ENCODE measurements at places on chromosomes 16 and 17.

DNA sequence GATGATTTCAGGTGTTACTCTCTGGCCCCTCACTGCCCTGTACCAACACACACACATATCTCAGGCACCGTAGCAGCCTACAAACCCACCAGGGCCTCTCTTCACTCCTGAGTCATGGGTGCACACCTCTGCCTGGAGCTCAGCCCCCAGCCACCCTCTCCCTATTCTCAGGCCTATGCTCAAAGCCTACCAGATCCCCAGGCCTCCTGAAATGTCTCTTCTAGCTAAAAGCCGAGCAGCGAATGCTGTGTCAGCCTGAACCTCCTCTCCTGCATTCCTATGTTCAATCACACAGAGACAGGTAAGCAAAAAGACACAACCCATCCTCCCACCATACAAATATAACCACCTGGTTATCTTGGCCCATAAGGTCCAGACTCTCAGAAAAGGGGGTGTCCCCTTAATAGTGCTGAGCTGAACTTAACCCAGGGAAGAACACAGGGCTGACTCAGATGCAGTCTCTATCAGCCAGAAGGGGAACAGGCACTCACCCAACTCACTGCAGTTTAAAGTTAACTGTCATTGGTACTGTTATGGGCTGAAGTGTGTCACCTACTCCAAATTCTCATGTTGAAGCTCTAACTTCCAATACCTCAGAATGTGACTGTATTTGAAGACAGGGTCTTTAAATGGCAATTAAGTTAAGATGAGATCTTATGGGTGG is 62.0 kb upstream of the TEKT3 start:
- DNase-seq = no peak

- no peak for DNase-seq
Measured at GRCh38 chr16:73951481-73951880, 345.1 kb upstream of the PSMD7 start.

- no peak for DNase-seq
Measured at GRCh38 chr16:71249399-71249798, 18.9 kb upstream of the HYDIN start.

DNA sequence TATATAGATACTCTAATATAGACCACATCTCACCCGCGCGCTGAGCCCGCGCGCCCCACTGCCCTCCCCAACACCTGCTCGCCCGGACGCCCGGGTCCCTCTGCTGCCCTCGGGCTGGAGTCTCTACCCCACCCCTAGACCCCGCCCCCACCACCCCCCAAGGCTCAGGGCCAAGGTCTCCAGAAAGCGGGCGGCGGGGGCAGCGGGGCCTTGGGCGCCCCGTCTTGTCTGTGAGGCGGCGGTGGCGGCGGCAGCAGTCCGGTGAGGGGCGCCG is 2.6 kb downstream of the HES7 start:
- no peak for DNase-seq

DNA sequence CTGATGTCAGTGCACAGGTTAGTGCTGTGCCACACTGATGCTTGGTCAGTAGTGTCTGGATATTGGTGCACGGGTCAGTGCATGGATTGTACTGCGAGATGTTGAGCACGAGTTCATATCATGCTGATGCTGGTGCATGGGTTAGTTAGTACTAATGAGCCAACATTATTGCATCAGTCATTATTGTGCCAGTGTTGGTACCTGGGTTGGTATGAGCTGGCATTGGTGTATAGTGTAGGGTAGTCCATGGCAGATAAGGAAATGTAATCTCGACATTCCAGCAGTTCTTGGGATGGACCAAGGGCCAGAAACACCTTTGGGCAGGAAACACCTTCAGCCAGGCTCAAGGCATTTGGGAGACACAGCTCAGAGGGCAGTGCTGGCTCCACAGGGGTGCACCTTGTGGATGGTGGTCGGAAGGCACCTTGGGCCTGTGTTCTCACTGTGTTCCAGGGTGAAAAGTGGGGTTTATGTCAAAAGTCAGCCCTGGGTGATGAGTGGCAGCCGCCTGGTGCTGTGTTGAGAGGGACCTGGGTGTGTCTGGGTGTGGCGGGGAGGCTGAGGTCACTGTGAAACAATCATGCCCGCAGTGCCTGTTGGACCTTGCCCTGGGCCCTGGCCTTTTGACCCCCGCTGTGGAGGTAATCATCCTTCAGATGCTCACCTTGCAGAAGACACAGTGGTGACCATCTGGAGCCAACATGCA is 100.7 kb upstream of the ZNF469 start:
- no peak for DNase-seq

DNA sequence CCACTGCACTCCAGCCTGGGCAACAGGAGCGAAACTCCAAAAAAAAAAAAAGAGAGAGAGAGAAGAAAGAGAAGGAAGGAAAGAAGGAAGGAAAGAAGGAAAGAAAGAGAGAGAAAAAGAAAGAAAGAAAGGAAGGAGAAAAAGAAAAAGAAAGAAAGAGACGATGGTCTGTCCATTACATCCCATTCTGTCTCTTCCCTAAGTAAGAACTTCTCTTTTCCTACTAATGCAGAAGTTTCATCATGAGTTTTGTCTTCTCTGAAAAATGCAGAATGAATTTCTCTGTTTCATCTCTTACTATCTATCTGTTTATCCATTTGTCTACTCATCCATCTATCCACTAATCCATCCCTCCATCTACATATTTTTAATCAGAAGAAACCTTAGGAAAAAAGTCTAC is 94.9 kb upstream of the MED13 start:
- DNase-seq = no peak

DNA sequence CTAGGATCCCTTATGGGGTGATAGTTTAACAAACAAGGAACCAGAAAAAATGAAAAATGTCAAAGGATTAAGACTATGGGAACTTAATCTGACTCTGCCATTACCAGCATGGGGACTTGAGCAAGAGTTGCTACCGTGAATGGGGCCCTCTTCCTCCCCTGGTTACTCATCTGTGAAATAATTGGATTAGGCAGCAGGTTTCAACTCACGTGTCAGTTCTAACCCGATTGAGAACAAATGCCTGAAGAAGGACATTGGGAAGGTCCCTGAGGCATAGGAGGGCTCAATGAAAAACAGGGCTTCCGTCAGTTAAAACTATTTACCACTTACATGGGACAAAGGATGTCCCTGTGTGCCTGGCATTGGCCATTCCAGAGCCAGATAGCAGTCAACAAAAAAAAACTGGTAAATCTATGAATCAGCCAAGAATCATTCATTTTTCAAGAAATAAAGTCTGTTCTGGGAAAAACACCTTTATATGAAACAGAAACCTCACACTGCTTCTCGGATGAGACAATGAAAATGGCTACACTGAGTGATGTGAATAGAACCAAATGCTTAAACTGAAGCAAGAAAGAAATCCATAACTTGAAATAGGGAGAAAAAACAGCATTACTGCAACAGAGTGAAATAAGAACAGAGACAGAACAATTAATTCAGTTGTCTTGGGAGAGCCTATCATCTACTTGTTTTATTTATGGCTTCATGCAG is 104.3 kb downstream of the ADAMTS18 start:
- DNase-seq = no peak

DNA sequence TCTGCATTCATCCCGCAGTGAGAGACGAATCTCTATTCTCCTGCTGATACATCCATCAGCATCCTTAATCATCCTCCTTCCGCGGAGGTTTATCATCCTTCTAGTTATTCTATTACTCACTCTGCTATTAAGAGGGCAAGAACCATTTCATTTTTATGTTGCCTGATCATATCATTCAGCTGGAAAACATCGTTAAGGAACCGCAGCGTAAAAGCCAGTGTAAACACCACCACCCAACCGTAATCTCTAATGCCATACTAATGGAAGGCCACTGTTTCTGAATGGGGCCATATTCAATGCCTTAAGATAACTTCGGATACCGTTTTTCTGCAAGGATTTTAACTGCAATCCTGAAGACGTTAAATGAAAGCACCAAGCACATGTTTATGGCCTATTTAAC is 36.7 kb upstream of the ERCC4 start:
- DNase-seq = no peak

GRCh38 chr16:70665806-70666735 is 19.7 kb downstream of the IL34 start:
- DNase-seq = no peak

- DNase-seq = no peak
Measured at GRCh38 chr16:86499889-86500707, 10.2 kb upstream of the FOXF1 start.

DNA sequence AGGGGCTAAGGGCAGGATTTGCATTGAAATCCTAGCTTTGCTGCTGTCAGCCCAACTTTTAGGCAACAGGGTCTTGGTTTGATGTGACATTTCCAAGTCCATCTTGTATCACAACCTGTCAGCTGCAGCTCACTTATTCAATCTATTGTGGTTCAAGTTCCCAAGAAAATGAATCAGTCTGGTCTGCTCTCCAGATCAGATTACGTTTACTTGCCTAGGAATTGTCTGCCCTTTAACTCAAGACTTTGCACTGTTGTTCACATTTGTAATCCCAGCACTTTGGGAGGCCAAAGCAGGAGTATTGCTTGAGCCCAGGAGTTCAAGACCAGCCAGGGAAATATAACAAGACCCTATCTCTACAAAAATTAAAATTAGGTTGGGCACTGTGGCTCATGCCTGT is 10.0 kb downstream of the STX4 start:
- DNase-seq = no peak

DNA sequence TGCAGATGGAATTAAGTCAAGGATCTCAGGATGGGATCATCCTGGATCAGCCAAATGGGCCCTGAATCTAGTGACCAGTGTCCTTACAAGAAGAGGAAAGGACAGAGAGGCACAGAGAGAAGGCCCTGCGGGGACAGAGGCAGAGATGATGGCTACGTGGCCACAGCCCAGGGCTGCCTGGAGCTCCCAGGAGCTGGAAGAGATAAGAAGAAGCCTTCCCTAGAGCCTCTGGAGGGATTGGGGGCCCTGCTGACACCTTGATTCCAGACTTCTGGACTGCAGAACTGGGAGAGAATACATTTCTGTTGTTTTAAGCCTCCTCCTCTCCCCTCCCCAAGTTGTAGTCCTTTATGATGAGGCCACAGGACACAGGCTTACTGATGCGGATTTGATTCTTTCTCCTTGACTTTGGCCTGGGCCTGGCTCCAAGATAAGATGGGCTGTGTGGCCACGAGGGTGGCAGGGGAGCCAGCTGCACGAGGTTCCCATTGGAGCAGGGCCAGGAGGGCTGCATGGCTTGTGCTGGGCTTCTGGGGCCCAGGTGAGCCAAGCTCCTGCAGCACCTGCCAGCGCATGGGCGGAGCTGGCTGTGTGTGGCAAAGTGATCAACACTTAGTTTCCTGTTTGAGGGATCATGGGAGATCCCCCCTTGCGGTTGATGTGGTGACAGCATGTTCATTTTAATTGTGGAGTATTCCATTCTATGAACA is 146.1 kb downstream of the IRF8 start:
- DNase-seq = no peak

GRCh38 chr16:89575247-89576152 is at the start of gene CPNE7:
TSS of gene CPNE7 (plus strand) at chr16:89575758. CDS start at chr16:89575898, 140 bp downstream.
- DNase-seq = no peak

DNA sequence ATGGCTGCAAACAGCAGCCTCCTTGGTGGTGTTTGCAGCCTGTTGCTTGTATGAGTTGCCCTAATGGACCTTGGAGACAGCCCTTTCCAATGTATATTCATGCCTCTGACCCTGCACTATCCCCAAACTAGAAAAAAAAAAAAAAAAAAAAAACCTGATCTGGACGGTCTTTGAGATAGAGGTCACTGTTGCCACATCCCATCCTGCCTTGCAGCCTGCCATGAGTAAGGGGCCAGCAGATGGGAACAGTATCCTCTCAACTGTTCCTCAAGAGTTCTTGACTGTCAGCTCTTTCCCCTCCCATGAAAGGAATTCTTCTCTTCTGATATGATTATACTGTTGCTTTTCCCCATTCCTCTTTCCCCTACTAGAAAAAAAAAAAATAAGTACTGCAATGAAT is 152.4 kb downstream of the SSH2 start:
- DNase-seq = no peak

DNA sequence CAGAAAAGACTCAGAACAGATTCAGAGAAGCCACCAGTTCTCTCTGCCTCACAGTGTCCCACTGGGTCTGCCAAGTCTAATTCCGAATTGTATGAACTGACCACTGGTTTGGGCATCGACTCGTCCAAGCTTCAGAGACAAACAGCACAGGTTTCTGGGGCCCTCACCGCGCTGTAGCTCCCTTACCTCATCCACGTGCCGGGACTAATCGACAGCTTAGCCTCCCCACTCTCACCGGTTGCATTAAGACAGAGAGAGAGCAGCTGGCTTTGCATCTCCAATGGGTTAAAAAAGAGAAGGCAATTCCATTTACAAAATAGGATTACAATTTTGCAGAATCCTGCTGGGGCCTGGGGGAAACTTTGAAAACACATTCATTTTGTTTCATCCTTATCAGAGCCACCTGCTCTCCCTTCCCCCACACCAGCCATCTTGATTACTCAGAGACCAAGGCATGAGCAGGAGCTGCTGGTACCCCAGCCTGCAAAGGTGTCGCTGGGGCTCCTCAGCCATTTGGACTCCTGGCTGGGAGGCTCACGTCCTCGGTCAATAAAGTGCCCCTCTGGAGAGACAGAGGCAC is 95.3 kb upstream of the RPL38 start:
- no peak for DNase-seq

GRCh38 chr16:87163637-87164036 is 153.6 kb downstream of the C16orf95 start:
- DNase-seq = no peak

GRCh38 chr16:70465999-70466804 is 11.8 kb downstream of the FCSK start:
- DNase-seq = no peak

DNA sequence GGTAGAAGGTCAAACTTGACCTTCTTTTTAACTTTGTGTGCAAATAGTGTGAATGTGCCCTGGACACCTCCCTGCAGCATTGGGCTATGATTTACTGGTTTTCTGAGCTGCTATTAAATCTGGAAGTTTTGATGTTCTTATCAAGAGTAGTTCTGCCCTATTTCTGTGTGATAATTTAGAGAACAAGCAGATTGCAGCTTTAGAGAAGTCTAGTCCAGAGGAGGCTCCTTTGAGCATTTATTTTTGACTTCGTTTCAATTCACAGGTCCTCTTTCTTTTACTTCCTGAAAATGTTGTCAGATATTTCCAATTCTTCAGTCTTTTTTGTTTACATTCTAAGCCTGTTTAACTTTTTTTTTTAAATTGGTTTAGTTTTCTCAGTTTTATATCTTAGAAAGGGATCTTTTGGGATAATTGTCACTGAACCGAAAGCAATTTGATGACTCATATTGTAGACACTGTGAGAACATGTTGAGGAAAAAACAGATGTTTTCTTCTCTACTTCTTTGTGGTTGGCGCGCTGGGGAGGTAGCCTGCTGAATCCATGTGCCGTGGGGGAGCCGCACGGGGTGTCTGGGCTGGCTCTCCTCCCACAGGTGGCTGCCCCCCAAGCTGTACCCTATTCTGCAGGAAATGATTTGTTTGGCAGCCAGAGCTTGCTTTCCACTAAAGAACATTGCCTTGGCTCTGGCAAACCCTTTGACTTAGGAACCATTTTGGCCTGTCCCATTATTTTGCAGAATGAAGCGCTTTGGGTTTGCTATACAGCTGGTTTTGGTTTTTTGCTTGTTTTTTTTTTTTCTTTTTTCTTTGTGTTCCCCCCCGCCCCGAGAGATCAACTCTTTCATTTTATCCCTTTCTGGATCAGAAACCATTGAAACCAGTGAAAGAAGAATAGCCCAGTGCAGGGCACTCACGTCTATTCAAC is 53.4 kb downstream of the MFSD11 start:
- DNase-seq = no peak
